ENCODE measurements at places on chromosomes 12 and 14.
A peak's percentile ranks its signal among the peaks of the same experiment; 100 is the strongest.

DNA sequence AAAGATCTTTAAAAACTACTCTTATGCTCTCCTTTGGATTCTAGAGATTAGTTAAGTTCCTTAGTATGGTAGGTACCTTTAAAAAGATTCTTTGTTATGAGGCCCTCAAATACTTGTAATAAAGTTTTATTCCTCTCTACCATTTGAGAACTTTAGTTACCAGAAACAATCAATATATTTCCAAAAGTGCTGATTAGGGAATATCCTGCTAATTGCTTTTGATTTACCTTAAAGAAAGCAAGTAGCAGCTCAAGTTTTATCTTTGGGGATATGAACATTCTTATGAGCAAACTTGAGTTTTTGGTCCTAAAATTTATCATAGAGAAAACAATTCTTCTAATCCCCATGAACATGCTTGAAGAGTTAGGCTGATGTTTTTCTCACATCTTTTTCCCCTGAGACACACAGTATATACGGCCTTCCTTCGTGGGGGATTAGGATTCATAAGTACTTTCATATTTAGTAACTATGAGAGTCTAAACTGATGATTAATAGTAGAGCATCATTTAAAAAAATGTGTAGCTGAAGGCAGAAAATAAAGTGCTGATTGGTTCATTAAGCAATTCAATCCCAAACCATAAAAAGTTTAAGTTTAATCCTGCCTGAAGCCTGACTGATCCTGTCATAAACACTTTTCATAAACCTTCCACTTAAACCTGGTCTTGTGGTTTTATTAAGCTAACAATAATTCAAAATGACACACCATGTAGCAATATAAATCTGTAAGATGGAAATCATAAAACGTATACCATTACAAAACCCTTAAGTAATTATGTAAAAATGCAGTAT is 380.5 kb upstream of the FBXO33 start:
- DNase-seq: no peak

GRCh38 chr12:45191239-45191638 is 24.7 kb upstream of the ANO6 start:
- DNase-seq: no peak

GRCh38 chr12:41899577-41899976 is 245.1 kb downstream of the GXYLT1 start:
- DNase-seq: no peak

DNA sequence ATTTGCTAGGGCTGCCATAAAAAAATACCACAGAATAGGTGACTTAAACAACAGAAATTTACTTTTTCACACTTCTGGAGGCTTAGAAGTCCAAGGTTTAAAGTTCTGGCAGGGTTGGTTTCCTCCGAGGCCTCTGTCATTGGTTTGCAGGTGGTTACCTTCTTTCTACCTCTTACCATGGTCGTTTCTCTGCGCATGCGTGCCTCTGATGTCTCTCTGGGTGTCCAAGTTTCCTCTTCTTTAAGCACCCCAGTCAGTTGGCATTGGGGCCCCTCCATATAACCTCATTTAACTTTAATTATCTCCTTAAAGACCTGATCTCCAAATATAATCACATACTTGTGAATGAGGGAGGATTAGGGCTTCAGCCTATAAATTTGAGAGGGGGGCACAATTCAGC is 103.2 kb downstream of the SLC15A5 start:
- DNase-seq: no peak

- DNase-seq: no peak
Measured at GRCh38 chr12:122942637-122943036, 23.6 kb downstream of the ABCB9 start.

DNA sequence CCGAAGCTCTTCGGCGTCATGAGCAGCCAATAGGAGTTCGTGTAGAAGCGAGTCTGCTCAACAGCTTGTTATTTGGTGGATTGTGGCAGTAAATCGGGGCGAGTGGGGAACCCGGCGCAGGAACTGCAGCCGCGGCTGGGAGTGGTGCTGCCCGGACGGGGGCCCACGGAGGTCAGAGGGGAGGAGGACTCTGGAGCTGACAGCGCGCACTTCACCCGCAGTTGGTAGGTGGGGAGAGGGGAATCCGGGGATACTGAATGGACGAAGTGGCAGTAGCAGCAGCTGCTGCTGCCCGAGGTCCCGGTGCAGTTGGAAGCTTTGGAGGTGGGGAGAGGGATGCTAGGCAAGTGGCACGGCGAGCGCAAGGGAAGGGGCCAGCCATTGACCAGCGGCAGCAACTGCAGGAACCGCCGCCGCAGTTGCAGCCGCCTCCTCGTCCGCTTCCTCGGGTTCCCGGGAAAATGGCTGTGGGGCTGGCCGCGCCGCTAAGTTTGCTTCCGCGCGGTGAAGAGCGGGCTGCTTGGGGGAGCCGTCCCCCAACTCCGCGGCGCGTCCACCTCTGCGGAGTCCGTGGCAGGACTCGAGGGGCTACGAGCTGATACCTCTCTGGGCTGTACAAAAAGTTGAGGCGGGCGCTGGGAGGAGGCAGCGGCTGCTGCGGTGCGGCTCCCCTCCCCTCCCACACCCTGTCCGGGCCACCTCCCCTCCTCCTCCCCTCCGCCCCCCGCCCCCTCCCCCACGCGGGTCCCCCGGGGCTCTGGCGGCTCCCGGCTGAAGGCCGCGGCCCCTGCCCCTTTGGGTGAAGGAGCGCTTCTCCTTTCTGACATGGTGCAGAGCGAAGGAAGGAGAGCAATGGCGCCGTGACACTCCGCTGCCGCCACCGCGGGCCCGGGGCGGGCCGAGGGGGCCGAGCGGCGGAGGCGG is at the start of gene ARID4A:
TSS of gene ARID4A (plus strand) at position 79 of the 924 bp plus-strand sequence. CDS start 1,300 bp downstream, outside the sequence.
- DNase-seq: peak; percentile 1

DNA sequence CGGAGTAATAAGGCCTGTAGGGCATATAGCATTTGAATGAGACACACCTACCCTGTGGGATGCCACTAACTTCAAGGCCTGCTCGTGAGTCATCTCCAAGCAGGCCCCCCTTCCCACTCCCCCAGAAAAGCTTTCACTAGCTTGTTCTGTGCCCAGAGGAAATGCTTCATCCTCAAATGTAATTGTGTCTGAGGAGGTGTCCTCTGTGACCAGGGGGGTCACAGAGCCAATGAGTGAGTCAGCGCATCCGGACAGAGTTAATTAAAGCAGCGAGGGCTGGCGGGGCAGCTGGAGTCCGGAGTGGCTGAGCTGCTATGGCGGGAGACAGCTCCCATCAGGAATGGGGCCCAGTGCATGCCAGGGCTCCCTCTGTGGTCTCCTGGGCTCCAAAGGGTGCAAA is 27.0 kb upstream of the ESRRB start:
- DNase-seq: no peak

DNA sequence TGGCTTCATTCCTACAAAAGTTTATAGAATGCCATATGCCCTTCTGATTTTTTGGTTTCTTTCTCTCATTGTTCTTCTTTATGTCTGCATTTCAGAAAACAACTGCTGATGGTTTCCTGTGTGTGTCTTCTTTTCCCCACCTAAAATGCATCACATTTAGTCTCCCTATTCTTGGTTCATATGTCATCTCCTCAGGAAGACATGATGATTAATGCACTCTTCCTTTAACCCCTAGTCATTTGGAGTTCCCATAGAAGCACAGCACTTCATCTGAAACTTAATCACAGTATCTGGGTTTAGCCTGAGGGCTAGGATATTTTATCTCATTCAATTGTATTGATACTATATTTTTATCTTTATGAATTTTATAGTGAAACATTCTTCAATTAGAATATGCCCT is 21.5 kb downstream of the GNPNAT1 start:
- DNase-seq: no peak

DNA sequence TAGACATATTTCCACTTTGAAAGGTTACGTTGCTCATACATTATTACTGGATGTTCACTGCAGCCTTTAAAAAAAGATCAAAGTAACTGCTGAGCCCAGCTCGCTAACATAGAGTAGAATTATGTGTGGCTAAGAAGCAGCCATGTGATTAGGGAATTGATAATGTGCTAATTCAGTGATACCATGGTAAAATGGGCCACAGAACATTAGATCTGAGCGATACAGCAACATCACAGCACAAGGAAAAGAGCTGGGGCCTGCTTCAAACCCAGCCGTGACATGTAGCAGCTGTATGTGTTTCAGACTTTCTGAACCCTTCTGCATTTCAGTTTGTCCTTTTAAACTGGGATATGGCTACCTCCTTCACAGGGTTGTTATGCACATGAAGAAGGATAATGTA is 92.3 kb upstream of the LMNTD1 start:
- DNase-seq: no peak

DNA sequence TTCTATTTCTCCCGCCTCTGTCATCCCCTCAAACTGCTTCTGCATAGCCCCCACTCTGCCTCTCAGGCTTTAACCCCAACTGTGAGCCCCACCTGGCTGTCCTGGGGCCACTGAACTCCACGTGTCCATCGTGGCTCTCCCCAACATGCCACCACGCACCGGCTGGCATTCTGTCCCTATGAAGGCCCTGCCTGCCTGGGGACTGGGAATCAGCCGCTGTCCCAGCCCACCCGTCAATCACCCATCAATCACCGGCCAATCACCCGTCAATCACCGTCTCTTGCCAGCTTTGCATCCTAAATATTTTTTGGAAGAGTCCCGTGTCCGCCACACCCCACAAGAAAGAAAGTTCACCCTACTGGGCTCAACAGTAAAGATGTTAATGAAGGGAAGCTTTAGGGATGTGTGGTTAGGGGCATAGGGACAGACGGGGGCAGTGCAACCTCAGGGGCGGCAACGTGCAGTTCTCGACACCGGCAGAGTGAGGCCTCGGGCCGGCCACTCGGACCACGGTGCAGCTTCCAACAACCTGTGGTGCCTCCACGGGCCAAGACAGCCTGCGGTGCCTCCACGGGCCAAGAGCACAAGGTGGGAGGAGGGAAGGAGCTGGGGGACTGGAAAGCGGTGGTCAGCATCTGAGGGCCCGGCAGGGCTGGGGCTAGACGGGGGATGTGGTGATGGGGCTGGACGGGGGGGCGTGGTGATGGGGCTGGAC is 85.6 kb downstream of the GALNT9 start:
- no peak for DNase-seq

DNA sequence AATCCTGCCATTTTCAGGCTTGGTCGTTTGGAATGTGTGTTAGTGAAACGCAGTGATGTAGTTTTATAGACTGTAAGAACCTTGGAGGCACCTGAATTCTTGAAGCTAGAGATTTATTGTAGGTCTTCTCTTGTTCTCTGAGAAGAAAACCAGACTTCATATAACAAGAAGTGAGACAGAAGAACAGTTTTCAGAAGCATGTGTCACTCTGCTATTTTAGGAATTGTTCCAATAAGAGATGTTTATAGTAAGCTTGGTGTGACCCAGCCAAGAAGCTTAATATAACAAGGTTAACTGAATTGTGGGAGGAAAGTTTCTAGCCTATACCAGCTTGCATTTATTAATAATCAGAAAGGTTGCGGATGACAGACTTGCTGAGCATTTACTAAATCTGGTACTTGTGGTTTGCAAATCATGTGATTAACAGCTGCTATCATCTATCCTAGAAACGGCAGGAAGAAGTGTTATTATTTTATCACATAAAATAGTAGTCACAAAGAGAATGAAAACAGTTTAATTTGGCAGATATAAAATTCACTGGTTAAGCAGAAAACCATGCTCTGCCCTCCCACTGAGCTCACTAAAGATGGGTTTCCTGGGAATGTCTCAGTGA is 49.2 kb upstream of the BCAT1 start:
- peak; percentile 3 for DNase-seq

DNA sequence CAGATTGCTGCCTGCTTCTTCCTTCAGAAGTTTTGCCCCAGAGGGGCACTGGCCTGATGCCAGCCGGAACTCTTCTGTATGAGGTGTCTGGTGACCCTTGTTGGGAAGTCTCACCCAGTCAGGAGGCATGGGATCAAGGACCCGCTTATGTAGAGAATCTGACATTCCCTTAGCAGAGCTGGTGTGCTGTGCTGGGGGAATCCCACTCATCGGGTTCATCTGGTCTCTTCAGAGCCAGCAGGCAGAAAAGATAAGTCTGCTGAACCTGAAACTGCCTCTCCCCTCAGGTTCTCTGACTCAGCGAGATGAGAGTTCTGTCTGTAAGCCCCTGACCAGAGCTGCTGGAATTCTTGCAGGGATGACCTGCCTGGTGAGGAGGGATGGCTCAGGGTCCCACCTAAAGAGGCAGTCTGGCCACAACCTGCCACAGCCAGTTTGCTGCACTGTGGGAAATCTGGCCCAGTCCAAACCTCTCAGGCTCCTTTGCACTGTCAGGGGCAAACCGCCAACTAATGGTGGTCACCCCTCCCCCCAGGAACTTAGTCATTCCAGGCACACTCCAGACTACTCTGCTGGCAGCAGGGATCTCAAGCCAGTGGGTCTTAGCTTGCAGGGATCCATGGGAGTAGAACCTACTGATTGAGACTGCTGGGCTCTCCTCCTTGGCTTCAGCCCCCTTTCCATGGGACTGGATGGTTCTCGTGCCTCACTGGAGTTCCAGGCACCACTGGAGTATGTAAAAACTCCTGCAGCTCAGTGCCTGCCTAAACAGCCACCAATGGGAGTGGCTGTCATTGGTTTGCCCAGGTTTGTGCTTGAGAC is 4.1 kb downstream of the CLEC2D start:
- DNase-seq: peak; percentile 3

GRCh38 chr12:111841236-111841749 is 735 bp upstream of the MAPKAPK5 start:
- no peak for DNase-seq

- no peak for DNase-seq
Measured at GRCh38 chr14:79862045-79862444, 349.3 kb downstream of the DIO2 start.

DNA sequence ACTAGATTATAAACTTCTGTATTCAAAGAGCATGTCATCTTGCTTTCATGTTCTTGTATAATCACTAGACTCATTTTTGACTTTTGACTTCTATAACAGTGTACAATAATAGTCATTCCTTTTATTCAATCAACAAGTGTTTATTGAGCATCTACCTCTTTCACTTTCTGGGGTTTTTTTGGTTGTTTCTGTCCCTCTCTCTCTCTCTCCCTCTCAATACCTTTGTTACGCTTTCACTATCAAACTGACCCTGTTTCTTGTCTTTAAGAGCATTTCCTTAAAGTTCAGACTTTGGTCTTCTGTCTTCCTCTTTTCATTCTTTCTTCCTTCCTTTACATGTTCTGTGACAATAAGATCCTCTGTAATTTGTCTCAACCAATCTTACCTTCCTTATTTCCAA is 49.5 kb downstream of the GPR137C start:
- DNase-seq: no peak

DNA sequence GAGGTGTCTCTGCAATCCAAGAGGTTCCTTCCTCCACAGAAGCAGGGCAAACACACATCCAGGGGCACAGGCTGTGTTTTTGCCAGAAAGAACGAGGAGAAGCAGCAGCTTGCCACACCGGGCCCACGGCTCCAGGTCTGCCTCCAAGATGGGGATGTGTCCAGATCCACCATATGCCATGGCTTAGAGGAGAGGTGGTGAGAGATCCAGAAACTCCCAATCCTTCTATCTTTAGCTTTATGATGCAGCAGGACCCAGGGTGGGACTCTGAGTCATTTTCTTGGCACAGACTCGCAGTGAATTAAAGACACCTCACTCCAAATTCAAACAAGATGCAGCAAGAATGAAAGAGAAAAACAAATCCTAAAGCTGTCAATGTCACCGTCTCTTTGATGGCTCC is 481.4 kb upstream of the TMEM132C start:
- DNase-seq: no peak
